Activated naive CD4-positive, alpha-beta T cell treated with anti-CD3 and anti-CD28 coated beads for 36 hours (primary cell): ENCODE measurements at places on chromosomes 5 and 9. TPM values are rescaled to one million over a fixed set of nuclear protein-coding genes. Genes with fewer than 3 reads are reported as not detected.

Gene PLEKHG4B
- total RNA-seq: not detected

Gene PAPPA
- not detected for total RNA-seq

Gene IRX4
- total RNA-seq: not detected

GRCh38 chr9:137305060-137305797 is 3.2 kb upstream of the NRARP start:
- peaks cover 11% of the 10 kb centered on the region for H3K4me1 ChIP-seq
- no peaks in the 10 kb centered on the region for H3K36me3 ChIP-seq
- no peak overlapping the region for H3K27ac ChIP-seq
- H3K27me3 ChIP-seq: peaks cover 5% of the 10 kb centered on the region

DNA sequence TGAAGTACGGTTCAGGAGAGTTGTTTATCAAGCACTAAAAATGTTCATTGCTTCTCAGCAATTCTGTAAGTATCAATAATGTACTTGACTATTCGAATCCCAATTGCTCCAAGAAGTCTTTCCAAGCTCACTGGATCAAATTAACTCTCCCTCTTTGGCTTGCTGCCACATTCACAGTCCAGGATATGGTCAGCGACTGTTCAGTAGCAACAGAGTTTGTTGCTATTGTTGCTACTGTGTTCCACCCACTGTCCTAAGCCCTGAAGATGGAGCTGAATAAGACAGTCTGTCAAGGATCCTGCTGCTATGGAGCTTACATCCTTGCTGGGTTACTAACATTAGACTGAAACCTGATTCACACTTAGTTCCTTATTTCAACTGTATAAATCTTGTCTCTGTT is 110.8 kb downstream of the FGF10 start:
- no peaks in the 10 kb centered on the region for H3K4me1 ChIP-seq
- H3K27ac ChIP-seq: no peak overlapping the region
- DNase-seq: no peak
- no peaks in the 10 kb centered on the region for H3K27me3 ChIP-seq
- no peak overlapping the region for H3K4me3 ChIP-seq
- H3K36me3 ChIP-seq: no peaks in the 10 kb centered on the region

GRCh38 chr5:148466236-148466580 is 82.5 kb downstream of the FBXO38 start:
- DNase-seq: no peak
- H3K27ac ChIP-seq: no peak overlapping the region
- no peaks in the 10 kb centered on the region for H3K36me3 ChIP-seq
- no peaks in the 10 kb centered on the region for H3K4me1 ChIP-seq
- H3K4me3 ChIP-seq: no peak overlapping the region
- H3K27me3 ChIP-seq: peaks cover 3% of the 10 kb centered on the region
